ENCODE measurements at places on chromosomes 7 and 10. TPM values are rescaled to one million over a fixed set of nuclear protein-coding genes. Genes with fewer than 3 reads are reported as not detected.

MSMB gene
- total RNA-seq, result not detected

NRAP gene
- not detected for total RNA-seq

PDLIM1 gene
- total RNA-seq, result 6.4 TPM

AGR2 gene
- total RNA-seq, result not detected

ARMC3 gene
- not detected for total RNA-seq

PTPN12 gene
- total RNA-seq, result 106 TPM

DNA sequence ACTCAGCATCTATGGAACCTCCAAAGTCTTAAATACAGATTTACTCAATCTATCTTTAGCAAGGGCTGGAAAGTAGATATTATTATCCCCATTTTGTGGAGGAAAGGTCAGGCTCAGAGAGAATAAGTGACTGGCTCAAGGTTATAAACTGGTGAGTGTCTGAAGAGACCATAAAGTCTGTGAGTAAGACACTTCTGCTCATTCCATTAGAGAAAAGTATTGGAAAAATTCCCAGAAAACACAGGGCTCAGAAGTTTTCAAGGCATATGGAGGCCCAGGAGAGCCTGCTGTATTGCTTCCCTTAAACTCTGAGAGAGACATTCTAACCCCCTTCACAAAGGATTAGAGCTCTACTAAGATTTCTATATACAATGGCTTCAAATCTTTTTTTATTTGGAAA lies 134.8 kb downstream of the PCDH15 start:
- no peaks in the 10 kb centered on the region for H3K36me3 ChIP-seq
- DNase-seq, result no peak
- no peaks in the 10 kb centered on the region for H3K27me3 ChIP-seq
- no peak overlapping the region for H3K27ac ChIP-seq
- H3K4me1 ChIP-seq, result peaks cover 7% of the 10 kb centered on the region

DNA sequence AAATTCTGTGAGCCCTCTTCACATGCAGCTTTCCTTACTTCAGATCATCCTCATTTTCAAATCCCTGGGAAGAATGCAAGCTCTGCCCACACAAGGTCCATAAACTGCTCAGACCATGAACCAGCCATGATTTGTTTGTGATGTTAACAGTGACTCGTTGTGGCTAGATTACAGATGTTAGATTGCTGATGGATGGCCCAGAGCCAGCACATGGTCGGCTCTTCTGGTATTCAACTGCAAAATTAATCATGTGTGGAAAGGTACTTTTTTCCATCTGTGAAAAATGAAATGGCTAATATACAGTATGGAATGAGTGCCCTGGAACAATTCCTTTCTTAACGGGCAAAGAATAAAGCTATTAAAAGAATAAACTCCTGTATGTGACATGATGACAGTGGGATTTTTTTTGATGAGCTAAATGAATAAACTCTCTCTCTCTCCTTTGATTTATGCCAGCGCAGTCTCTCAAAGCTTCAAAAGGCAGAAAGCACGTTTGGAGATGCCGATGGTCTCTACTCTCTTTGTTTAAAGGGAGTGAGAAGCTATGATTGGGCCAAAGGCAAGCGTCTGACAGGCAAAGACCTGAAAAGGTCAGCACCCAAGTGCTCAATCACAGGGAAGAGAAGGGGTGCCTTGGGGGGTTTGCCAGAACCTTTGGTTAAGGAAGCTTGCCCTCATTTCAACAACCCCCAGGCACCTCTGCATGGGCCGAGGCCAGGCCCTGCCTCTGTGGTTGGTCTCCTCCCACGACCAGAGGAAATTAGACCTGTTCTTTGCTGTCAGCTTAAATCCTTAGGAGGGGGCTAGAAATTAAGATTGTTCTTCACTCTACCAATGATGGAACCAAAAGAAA lies 444.0 kb upstream of the NFE2L3 start:
- H3K4me3 ChIP-seq, result no peak overlapping the region
- peaks cover 4% of the 10 kb centered on the region for H3K36me3 ChIP-seq
- H3K4me1 ChIP-seq, result peaks cover 4% of the 10 kb centered on the region
- no peak for DNase-seq
- no peaks in the 10 kb centered on the region for H3K27me3 ChIP-seq

GRCh38 chr7:122137251-122138077 lies 6.6 kb downstream of the AASS start:
- no peaks in the 10 kb centered on the region for H3K36me3 ChIP-seq
- no peak overlapping the region for H3K27ac ChIP-seq
- H3K4me3 ChIP-seq, result no peak overlapping the region

DNA sequence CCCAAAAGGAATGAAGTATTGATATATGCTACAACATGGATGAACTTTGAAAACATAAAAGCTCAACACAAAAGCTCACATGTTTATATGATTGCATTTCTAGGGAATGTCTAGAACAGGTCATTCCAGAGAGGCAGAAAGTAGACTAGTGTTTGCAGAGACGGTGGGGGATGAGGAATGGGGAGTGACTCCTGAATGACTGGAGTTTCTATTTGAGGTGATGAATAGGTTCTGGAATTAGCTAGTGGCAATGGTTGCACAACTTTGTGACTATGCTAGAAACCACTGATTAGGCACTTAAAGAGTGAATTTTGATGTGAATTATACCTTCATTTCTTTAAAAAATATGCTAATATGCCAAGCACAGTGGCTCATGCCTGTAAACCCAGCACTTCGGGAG lies 6.9 kb downstream of the KPNA7 start:
- H3K27me3 ChIP-seq, result no peaks in the 10 kb centered on the region
- H3K27ac ChIP-seq, result no peak overlapping the region
- peaks cover 30% of the 10 kb centered on the region for H3K36me3 ChIP-seq
- no peak overlapping the region for H3K4me3 ChIP-seq
- DNase-seq, result no peak
- H3K4me1 ChIP-seq, result no peaks in the 10 kb centered on the region

- peaks cover 8% of the 10 kb centered on the region for H3K27me3 ChIP-seq
- H3K27ac ChIP-seq, result no peak overlapping the region
- DNase-seq, result peak; percentile 21
- H3K36me3 ChIP-seq, result no peaks in the 10 kb centered on the region
- H3K4me1 ChIP-seq, result peaks cover 4% of the 10 kb centered on the region
Observed at GRCh38 chr10:19817231-19817933, 1.1 kb downstream of the PLXDC2 start.

GRCh38 chr7:55365205-55365674 lies at the start of gene LANCL2:
Gene LANCL2 (plus strand): TSS chr7:55365337. CDS start chr7:55366026, 689 bp downstream.
- no peaks in the 10 kb centered on the region for H3K36me3 ChIP-seq
- H3K27ac ChIP-seq, result peak within 1 kb of the TSS; percentile 98

DNA sequence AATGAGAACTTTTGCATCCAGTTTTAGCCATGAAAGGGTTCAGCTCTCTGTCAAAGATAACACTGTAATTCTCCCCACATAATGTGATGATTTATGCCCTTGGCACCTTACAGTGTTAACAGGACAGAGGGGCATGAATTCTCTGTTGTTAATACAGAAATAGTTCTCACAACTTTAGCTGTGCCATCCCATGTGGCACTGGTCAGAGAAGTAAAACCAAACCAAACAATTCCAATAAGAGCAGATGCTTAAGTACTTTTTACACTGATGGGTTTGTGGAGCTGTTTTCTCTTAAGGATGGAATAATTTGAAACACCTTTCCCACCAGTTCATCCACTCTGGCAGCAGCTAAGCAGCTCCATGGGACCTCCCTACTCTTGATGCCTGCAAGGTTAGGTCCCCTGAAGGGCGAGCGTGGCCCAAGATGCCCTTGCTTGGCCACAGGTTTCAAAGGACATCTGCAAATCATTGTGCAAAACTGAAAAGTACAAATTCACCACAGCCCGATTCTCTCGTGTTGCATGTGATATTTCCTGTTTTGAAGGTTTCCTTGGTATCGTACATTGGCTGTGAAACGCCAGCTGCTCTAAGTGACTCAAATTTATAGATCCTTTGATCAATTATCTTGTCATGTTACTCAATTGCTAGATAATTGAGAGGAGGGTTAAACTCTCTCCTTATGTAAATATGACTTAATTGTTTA lies 82.5 kb upstream of the CREB5 start:
- DNase-seq, result no peak
- H3K27ac ChIP-seq, result no peak overlapping the region
- no peaks in the 10 kb centered on the region for H3K4me1 ChIP-seq
- no peak overlapping the region for H3K4me3 ChIP-seq

DNA sequence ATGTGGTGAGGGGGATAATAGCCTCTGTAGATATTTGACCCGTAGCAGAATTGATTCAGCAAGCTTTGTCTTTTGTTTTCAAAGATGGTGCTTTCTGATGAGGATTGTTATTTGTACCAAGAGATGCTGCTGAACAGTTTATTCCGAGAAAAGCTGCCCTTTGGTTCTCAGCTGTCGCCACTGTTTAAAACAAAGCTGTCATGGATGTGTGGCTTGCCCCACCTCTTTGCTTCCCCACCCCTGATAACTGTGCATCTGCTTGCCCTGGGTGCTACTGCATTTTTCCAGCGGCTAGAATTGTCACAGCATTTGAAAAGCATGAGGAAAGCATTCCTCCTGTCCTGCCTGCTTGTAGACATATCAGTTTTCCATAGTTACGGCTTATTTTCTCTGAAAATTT lies 226.9 kb upstream of the CSTF2T start:
- no peaks in the 10 kb centered on the region for H3K36me3 ChIP-seq
- DNase-seq, result no peak
- H3K4me3 ChIP-seq, result no peak overlapping the region
- peaks cover 10% of the 10 kb centered on the region for H3K4me1 ChIP-seq
- H3K27ac ChIP-seq, result no peak overlapping the region
- H3K27me3 ChIP-seq, result no peaks in the 10 kb centered on the region

DNA sequence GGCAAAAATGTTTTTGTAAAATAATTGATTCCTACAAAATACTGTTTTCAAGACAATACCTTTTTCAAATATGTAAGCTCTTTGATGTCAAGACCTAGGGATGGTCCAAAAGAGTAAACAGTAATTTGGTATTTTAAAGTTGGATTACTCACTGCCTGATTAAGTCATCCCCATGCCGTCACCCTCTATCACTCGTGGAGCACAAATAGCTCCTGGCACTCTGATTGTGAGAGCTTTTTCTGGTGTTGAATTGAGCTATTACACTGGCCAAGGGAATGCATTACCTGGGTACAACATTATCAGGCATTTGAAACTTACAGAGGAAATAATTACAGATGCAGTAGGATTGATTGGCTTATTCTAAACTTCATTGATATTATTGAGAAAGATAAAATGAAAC lies 231.9 kb upstream of the GRM3 start:
- no peak overlapping the region for H3K27ac ChIP-seq
- peaks cover 7% of the 10 kb centered on the region for H3K4me1 ChIP-seq
- no peaks in the 10 kb centered on the region for H3K27me3 ChIP-seq
- no peak overlapping the region for H3K4me3 ChIP-seq
- no peaks in the 10 kb centered on the region for H3K36me3 ChIP-seq
- no peak for DNase-seq

- DNase-seq, result peak; percentile 36
- H3K27ac ChIP-seq, result no peak overlapping the region
- H3K36me3 ChIP-seq, result peaks cover 6% of the 10 kb centered on the region
- H3K27me3 ChIP-seq, result peaks cover 3% of the 10 kb centered on the region
- peaks cover 20% of the 10 kb centered on the region for H3K4me1 ChIP-seq
- no peak overlapping the region for H3K4me3 ChIP-seq
Observed at GRCh38 chr7:105805447-105806019, 70.9 kb downstream of the ATXN7L1 start.

DNA sequence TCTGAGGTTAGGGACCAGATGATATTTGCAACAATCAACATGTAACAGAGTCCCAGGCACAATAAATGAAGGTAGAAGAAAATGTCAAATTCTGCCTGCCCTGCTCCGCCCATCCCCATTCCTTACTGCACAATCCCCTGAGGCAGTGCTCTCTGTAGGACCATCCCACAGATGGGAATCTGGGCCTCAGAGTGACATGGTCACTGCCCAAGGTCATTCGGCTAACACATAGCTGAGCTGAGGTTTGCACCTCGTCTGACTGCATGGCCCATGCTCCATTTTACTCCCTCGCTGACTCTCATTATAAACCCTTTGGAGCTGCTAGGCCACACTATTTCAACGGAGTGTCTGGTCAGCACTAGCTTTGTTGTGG lies 1.2 kb downstream of the HOGA1 start:
- no peak overlapping the region for H3K27ac ChIP-seq
- DNase-seq, result no peak
- H3K4me1 ChIP-seq, result no peaks in the 10 kb centered on the region

DNA sequence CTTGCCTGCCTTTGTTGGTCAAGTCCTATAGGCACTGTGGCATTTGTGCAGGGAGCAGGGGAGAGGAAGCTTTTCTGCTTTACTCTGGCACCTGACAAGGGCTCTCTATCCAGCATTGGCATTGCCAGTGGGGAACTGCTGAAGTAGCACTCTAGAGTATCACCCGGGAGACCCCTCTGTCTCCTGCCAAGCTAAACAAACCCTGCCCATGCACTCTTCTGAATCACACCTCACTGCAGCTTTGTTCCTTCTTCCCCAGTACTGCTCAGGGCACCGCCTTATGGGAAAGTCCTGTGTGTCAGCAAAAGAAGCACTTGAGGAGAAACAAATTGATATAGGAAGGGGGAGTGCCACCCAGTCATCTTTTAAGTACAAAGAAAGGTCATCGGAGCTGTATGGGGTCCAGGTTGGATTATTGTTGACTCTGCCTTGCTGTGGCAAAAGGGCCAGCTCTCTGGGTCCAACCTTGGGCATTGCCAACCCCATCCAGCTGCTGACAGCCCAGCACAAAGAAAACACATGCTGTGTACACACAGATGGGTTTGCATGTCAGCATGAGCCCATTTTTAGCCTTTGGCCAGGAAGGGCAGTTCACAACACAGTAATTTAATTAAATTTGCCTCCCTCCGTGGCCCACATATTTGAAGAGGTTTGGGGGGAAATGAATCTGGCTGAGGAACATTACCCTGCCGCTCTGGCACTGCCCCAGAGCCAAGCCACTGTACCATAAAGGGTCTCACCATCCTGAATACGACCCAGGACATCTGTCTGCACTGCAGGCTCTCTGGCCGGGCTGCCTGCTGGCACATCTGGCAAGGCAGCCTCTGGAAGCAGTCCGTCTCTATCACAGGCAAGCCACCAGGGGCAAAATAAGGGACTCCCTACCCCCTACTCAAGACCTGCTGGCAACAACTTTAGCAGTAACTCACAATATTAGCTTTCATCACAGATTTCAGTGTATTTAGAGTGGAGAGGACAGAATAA lies 13.1 kb downstream of the LRRC4 start:
- peaks cover 74% of the 10 kb centered on the region for H3K4me1 ChIP-seq
- peaks cover 16% of the 10 kb centered on the region for H3K27me3 ChIP-seq
- no peaks in the 10 kb centered on the region for H3K36me3 ChIP-seq
- peak overlapping the region; percentile 79 for H3K27ac ChIP-seq

DNA sequence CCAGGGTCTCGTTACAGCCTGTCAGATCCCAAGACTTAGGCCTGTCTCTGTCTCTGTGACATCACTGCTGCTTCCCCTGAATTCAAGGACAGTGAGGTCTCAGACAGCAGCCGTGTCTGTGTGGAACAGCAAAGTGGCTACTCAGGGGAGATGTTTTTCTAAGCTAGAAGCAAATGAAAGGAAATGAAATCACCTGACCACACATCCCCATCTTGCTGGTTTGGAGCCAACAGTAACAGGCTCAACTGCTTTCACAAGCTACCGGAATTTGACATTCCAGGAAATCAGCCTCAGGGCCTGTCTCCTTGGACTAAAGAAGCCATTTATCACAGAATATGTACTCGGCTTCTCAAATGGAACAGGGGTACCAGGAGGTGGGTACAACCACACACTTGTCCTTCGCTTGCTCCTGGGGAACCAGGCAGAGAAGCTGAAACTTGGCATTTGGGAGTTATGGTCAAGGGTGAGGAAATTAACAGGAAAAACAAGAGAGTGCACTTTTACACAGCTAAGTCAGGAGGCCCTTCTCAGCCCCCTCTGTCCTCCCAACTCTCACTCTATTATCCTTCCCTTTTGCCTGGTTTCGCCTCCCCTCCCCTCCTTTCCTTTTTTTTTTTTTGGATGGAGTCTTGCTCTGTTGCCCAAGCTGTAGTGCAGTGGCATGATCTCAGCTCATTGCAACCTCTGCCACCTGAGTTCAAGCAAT lies 73.2 kb downstream of the SPDYE5 start:
- no peak overlapping the region for H3K4me3 ChIP-seq
- H3K36me3 ChIP-seq, result no peaks in the 10 kb centered on the region
- H3K27ac ChIP-seq, result no peak overlapping the region
- DNase-seq, result no peak
- H3K27me3 ChIP-seq, result peaks cover 2% of the 10 kb centered on the region
